Suppressor macrophage treated with lipopolysaccharide for 1 hour (primary cell): ENCODE measurements at places on chromosomes 12 and 14.

GRCh38 chr14:34781242-34781641 is 66.8 kb upstream of the CFL2 start:
- DNase-seq, result peak; percentile 92

GRCh38 chr12:100668945-100669536 is 95.6 kb downstream of the GAS2L3 start:
- peak; percentile 86 for DNase-seq

DNA sequence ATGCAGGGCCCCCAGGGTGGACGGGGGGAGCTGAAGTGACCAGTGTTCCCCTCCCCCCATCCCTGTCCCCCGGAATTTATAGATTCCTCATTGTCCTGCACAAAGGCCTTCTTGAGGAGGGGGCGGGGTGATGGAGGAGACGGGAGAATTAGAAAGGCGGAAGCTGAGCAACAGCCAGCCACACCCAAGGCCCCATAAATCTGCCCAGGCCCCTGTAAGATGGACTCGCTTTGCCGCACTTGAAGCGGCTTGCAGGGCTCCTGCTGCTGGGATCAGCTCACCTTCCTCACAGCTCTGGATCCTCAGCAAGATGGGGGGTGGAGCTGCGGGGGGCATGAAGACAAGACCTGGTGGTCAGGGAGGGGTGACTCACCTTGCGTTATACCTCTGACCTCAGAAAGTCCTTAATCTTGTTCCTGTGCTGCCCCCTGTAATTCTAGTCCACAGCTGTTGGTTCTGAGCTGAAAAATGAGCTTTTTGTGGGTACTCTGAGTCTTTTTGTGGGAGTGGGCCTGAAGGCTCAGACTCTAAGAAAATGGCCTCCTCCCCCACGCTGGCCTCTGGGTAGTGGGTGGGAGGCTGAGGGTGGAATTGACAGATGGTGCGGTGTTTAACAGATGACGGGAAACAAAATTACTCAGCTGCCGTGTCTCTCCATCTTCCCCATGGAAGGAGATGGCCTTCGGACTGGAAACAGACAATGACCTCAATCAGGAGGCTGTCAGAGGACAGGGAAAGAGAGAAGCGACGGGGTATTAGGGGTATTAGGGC is 15.8 kb upstream of the ANKRD33 start:
- no peak for DNase-seq

DNA sequence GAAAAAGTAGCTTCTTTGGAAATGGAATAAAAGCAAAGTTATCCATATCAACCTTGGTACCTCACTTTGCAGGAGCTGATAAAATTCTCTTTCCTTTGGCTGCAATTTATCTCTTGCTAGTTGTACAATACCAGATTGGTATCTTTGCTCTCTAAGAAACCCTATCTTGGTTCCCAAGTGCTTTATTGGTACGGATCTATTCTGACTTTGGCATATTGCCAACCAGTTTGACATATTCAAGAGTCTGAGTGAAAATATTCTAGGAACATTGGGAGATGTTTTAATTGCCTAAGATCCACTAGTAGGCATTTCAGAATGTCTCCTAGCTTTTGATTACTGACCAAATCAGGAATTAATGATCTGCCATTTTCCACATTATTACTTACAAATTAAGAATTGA is 167.2 kb upstream of the ATP2B1 start:
- no peak for DNase-seq

DNA sequence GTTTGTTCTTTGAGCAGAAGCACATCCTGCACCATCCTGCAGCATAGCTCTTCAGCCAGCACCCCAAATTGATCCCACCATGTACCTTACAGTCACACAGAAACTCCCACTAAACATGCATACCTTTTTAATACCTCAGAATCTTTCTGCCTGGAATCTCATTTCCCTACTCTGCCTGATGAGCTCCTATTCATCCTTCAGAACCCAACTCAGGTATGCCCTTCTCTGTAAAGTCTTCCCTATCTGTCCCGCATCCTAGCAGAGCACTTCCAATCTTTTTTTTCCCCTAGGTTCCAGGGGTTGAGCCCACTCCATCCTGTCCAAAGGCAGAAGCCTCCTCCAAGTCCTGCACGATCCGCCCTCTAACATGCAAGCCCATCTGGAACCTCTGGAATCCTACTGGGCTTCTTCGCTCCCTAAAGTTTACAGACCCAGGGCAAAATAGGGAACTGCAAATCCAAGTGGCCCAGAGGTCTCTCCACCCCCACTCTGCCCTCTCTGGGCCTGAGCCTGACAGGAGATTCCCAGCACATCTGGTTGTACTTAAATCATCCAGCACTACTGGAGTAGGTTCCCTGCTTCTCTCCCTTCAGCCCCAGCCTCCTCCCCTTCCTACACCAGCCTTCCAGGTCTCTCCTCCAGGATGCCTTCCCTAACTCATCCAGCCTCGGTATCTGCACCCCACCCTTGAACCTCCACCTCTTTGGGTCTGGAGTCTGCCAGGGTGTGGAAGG is 4.1 kb upstream of the FIGNL2 start:
- DNase-seq, result peak; percentile 30

- no peak for DNase-seq
Measured at GRCh38 chr12:125944446-125944845, 879.2 kb downstream of the AACS start.

DNA sequence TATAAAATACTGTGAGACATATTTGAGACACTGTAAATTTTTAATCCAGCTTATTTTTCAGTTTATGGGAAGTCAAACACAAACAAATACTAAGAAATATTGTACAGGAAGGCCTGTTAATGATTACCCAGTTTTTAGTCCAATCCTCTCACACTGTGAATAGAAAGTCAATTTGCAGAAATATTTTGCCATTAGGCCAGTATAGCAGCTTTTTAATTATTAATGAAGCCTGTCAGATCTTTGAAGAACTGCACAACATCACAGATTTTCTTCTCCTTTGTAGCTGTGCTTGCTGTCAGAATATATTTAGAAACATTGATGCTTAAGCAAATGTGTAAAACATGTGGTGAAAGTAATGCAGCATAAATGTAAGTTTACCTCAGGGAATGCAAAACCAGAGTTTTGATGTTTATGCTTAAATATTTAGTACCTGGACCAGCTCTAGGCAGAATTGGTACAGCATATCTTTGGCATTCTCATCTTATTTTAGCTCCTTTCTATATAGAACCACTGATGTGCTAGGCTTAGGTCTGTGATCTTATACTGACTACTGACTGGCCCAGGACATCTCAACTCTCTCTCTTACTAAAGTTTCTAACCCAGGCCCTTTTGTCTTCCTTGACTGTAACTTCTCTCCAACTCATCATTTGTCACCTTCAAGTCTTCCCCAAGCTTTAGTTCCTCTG is 230.8 kb upstream of the NAV3 start:
- no peak for DNase-seq

DNA sequence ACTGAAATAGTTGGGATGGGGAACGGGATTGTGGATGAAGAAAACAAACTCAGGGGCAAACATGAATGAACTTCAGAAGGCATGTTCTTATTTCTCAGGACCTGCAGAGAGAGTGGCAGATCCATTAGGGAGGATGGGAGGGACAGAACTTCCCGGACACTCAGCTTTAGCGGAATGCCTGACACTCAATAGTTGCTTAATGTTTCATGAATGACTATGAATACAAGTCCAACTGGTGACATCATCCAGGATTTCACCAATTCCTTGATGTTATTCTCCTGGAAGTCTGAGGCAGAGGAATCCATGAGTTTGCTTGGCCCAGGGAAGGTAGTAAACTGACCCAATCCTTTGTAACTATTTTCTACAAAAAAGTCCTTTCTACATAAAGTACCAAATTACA is 37.8 kb upstream of the LRRC10 start:
- DNase-seq, result no peak

- DNase-seq, result peak; percentile 13
Measured at GRCh38 chr12:10247436-10248058, 34.9 kb downstream of the GABARAPL1 start.

DNA sequence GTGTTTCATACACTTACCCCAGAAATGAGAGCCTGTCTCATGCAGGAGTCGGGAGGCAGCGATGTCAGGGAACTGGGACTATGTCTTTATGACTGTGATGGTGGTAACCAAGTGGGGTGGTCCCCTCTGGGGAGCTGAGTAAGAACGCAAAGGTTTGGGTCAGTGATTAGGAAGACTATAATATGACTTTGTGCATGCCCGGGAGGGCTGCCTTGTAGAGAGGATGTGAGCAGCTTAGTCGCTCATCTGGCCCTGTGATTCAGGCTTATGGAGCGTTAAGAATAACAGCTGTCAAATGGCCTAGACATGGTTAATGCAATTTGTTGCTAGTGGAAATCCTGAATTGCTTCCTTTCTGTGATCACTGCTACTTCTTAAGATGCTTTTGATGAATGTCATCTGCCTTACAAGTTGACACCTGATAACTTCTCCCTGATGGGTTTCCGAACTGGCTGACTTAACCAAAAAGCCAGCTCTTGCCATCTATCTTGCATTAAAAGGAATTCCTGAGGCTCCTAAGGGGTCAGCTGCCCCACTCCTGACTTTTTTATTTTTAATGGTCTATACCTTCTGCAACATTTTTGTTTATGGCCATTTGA is 35.4 kb upstream of the AACS start:
- DNase-seq, result no peak

- no peak for DNase-seq
Measured at GRCh38 chr12:98062464-98063245, 452.7 kb upstream of the TMPO start.

DNA sequence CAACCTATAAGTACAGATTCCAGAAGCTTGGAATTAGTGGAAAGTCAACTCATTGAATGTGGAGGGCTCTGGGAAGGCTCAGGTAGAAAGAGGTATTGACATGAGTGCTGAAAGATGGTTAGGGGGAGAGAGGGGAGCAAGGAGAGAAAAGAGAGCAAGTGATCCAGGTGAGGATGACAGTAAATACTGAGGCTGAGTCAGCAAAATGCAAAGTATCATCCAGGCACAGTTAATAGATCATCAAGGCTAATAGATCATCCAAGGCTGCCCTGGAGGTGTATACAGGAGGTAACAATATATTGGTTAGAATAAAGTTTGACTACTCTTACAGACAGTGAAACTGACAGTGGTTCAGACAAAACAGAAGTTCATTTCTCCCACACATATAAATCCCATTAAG is 100.5 kb downstream of the TBX5 start:
- DNase-seq, result no peak

GRCh38 chr12:22543246-22544037 is 900 bp downstream of the C2CD5 start:
- no peak for DNase-seq

- peak; percentile 33 for DNase-seq
Measured at GRCh38 chr12:7501031-7501588, 2.5 kb downstream of the CD163 start.

DNA sequence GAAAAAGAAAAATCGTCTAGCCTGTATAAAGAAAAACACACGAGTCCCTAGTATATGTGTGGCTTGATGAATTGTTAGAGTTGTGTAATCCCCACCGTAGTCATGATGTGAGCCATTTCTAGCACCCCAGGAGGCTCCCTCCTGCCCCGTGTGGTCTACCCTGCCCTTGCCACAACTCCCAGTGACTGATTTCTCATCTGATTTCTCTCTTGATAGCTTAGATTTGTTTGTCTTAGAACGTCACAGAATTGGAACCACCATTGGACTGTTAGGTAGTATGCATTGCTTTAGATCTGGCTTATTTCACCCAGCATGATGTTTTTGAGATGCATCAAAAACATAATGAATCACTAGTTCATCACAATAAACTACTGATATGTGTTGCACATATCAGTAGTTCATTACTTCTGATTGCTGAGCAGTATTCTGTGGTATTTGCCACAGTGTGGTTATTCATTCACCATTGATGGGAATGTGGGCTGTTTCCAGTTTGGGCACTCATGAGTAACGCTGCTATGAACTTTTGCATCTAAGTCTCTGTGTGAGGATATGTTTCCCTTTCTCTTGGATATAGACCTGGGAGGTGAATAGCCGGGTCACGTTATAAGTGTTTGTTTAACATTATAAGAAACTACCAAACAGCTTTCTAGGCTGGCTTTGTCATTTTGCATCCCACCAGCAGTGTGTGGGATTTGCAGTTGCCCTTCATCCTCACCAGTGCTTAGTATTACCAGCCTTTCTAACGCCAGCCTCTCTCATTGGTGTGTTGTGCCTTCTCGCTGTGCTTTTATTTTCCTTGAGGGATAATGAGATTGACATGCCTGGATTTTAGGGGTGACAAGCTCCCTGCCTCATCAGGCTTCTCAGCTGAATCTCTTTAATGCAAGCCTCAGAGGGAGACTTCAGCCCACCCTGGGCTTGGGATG is 31.9 kb upstream of the NCOR2 start:
- peak; percentile 46 for DNase-seq

GRCh38 chr14:95098984-95099599 is 58.2 kb downstream of the DICER1 start:
- DNase-seq, result peak; percentile 71

- no peak for DNase-seq
Measured at GRCh38 chr14:68686205-68686465, 106.7 kb downstream of the ZFP36L1 start.

DNA sequence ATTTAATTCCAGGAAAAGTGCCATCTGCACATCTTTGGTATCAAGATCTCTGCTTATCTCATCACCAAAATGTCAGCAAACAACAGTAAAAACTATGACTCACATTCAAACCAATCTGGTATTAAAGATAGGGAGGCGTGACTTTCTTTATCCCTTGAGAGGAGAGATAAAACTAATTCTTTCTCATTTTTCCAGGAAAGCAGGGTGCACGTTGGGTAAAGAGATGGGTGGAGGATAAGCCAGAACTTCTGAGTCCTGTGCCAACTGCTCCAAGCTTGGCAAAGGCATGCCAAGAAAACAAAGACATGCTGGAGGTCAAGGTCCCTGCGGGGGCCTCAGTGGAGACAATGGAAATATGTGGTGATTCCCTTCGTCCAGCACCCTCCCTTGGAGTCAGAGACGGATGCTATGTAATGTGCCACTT is 225.8 kb upstream of the PLXNC1 start:
- DNase-seq, result no peak

- no peak for DNase-seq
Measured at GRCh38 chr12:95591731-95592130, 40.5 kb upstream of the USP44 start.

DNA sequence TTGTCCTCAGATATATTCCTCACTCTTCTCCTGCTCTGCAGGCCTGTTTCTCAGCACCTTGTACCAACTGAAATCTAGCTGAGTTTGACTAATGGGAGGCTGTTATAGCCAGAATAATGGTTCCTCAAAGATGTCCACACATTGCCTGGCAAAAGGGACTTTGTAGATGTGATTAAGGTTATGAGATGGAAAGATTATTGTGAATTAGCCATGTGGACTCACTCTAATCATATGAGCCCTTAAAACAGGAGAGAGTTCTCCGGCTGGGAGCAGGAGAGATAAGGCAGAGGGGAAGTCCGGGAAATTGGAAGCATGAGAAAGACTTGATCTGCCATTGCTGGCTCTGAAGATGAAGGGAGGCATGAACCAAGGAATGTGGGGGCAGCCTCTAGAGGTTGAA is 40.0 kb upstream of the KTN1 start:
- no peak for DNase-seq
